ENCODE measurements at places on chromosomes 5 and 9.

- no peak for DNase-seq
These were observed 38.9 kb downstream of the POLK start for GRCh38 chr5:75550597-75550996.

GRCh38 chr9:82498541-82499317 is 510.2 kb downstream of the SPATA31D1 start:
- no peak for DNase-seq

DNA sequence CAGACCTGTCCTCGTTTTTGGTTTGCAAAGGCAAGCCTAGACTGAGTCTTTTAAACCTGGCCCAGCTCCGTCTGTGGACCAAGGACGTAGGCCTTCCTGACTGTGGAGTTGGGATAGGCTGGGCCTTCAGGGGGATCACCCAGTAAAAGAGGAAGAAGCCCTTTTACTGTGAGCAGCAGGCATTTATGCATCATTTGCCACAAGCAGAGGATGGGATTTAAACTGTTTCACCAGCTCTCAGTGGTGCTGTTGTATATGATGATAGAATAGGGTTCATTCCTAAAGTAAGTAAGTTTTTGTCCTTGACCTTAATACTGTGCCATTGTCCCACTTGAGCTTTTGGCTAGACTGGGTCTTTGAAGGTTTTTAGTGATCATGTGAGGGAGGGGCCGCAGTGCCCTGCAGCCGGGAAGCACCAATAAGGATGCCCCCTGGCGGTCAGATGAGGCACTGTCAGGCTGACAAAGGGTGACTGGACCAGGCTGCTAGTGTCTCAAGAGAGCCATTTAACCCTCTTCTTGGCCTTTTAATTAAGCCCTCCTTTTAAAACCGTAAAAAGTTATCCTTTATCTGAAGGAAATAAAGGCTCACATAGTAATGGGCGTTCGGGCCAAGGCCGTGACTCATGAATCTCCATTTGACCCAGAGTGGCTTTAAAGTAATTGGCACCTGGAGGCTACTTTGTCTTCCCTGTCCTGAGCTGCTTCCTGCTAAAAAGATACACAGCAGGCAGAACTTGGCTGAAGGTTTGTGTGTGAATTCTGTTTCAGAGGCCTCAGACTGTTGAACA is 74.0 kb downstream of the UBAP1 start:
- DNase-seq, result peak; percentile 37

DNA sequence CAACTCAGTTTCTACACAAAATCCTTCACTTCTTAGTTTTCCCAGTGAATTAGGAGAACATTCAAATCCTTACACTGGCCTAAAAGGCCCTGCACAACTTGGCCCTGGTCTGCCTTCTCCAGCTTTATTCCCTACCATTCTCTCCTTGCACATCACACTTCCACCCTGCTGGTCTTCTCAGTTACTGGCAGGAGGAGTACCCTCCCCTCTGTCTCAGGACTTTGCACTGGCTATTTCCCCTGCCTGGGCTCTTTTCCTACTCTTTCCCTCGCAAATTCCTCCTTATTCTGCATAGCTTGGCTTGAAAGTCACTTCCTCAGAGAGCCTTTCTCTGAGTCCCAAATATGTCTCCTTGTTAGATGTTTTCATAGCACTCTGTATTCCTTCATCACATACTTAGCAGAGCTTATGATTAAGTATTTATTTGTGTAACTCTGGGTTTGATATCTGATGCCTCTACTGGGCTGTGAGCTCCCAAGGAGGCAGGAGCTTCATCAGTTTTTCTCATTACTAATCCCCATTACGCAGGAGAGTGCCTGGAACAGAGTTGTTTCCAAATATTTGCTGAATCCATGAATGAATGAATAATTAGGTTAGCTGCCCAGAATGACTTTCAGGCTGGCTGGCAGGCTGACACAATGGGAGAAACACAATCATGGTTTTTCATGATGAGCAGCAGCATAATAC is 159.8 kb upstream of the KLF9 start:
- DNase-seq, result no peak

- DNase-seq, result no peak
These were observed 13.0 kb downstream of the CD74 start for GRCh38 chr5:150399524-150400211.

- no peak for DNase-seq
These were observed 72.0 kb downstream of the SEMA6A start for GRCh38 chr5:116502616-116503015.

GRCh38 chr5:62340392-62340791 is 34.4 kb downstream of the KIF2A start:
- DNase-seq, result no peak

GRCh38 chr5:97728920-97729319 is 545.9 kb upstream of the RIOK2 start:
- DNase-seq, result no peak

DNA sequence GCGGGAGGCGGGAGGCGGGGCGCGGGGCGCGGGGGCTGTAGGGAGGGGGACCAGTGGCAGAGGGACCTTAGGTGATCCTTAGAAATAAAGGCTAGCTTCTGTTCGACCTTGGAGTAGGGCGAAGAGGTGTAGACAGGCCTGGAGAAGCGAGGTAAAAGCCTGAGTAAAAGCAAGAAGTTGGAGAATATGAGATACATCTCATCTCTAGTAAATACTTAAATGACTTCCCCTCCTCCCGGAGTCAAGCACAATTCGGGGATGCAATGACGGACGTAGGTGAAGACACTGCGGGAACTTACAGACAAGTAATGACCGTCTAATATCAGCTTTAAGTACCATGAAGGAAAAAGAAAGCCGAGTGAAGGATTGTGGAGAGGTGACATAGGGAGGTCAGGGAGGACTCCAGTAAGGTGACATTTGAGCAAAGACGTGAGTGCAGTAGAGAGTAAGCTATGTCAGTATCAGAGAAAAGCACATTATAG is 466 bp downstream of the SMC2 start:
- no peak for DNase-seq

DNA sequence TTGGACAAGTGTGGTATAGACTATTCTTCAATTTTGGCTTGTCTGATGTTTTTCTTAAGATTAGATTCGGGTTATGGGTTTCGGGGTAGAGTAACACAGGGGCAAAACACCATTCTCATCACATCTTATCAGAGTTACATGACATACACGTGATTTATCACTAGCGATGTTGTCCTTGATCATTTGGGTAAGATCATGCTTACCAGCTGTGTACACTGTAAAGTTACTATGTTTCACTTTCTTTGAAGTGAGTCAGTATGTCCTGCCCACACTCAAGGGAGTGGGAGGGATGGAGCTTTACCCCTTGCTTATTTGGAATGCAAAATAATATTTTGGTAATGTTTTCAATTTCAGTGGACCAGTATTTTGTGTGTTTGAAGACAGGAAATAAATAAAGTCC is 101.8 kb upstream of the TAF11L2 start:
- no peak for DNase-seq

DNA sequence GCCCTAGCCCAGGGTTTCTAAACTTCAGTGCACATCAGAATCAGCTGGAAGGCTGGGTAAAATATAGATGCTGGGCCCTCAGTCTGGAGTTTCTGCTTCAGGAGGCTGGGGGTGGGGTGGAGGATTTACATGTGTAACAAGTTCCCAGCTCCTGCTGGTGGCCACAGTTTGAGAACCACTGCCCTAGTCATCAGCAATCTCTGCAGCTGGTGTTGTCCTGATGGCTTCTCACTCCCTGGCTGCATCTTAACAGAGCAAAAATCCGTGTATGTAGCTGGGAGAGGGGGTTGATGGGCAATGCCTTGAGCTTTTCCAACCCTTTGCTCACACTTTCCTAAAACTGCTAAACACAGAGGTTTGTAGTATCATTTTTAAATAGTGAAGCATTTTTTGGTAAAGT is 186.0 kb upstream of the KLF9 start:
- DNase-seq, result no peak

DNA sequence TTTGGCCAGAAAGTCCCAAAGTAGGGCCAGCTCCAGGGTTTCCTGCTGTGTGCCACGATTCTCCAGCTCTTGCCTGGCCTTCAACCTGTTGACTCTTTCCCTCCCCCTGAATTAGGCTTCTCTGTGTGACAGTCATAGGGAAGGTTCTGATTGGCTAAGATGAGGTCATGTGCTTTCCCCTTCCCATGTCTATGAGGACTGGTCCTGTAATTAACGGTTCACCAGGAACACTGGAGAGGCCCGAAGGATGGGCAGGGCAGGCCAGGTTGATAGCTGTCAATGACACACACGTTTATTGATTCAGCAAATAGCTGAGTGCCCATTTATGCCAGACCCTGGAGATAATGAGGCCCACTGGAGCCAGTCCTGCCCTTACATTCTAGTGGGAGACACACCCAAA is 9.0 kb upstream of the PRR7 start:
- DNase-seq, result no peak

DNA sequence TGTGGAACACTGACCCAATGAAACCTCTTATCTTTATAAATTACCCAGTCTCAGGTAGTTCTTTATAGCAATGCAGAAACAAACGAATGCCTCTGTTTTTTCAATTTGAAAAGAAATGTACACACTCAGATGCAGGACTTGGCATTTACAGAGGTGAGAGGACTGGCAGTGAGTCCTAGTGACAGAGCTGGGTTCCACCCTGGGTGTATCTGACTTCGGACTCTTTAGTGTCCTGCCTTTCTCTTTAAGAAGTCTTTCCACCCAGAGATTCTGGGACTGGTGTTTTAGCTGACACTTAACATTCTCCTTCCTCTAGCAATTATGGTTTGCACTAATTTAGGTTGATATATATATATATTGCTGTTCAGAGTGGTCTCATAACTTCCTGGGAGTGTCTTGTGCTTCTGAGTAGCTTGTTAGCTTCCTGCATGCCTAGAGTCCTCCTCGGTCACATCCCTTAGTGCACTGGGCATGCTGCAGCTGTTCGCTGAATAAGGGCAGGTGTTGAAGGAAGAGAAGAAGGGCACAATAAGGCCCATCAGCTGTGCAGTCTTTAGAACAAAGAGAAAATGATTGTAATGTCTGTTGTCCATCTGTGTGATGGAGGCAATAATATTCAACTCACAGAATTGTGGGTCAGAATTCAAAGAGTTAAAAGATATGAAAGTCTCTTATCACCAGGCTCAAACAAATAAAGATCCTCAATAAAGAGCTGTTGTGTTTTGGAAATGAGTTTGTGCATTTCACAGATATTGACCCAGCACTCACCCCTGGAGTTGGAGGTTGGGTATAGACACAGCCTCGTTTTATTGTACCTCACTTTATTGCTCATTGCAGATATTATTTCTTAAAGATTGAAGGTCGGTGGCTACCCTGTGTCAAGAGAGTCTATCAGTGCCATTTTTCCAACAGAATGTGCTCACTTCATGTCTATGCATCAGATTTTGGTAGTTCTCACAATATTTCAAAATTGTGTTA is 187.1 kb downstream of the TRIM32 start:
- no peak for DNase-seq

GRCh38 chr9:114769624-114770023 is 36.2 kb downstream of the TNFSF15 start:
- no peak for DNase-seq

GRCh38 chr5:74356009-74356695 is 284.4 kb downstream of the ENC1 start:
- DNase-seq, result no peak

DNA sequence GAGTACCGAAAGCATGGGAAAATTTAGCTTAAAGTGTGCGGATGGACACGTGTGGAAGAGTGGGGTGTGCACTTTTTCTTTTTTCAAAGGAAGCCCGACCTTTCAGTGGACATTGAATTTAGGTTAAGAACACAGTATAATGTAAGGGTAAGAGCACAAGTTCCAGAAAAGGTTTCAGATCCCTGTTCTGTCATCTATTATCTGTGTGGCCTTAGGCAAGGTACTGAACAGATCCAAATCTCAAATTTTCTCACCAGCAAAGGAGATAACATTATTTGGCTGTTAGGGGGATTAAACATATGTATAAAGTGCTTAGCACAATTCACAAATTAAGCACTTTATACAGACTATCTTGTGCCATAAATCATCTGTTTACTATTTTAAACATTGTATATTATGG is 441.0 kb downstream of the SPOCK1 start:
- no peak for DNase-seq

DNA sequence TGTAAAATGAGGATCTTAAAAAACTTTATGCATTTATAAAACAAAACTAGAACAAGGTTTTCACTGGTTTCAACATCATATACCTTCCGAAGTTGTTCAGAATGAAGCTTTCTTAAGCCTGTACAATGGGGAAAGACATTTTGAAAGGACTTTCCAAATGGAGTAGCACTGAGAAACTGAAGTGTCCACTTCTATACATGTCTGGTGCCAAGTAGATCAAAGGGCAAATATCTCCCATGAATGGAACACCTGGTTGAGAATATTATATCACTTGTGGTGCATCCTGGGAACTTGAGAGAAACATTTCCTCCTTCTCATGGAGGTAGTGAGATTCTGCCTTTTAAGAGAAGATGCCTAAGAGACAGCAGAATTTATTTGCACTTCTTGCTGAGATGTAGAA is 182.1 kb upstream of the ACTBL2 start:
- DNase-seq, result no peak
